ENCODE measurements at places on chromosomes 16 and 17.

- DNase-seq: no peak
These were observed 15.9 kb downstream of the SOX9 start for GRCh38 chr17:72136692-72137091.

DNA sequence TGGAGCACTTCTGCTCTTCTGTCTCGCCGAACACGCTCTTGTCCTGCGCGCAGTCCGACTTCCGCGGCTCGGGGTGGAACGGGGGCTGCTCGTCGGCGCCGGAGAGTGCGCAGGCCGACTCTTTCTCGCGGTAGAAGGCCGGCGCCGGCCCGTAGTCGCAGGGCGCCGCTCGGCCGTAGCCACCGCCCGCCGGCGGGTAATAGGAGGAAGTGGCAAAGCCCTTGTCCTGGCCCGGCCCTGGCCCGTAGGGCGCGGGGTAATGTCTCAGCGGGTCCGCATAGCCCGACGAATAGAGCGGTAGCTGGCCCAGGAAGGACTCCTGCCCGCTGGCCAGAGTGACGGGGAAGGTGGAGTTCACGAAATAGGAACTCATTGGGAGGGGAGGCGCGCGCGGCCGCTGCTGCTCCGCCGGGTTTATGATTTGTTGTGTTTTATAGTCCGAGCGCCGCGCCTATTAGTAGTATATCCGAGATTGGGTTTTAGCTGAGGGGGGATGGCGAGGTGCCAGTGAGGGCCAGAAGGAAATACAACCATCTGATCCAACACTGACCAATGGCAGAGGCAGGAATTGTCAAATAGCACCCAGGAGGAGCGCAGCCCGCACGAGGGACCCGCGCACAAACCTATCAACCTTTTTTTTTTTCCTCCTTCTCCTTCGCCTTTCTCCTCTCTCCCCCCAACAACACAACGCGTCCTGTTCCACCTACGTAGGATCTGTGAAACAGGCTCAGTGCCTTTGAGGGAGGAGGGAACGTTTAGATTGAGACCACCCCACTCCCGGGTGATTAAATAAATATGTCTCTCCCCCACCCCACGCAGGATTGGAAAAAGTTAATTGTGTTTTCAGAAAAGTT, 4.4 kb upstream of the HOXB5 start:
- peak; percentile 17 for DNase-seq

DNA sequence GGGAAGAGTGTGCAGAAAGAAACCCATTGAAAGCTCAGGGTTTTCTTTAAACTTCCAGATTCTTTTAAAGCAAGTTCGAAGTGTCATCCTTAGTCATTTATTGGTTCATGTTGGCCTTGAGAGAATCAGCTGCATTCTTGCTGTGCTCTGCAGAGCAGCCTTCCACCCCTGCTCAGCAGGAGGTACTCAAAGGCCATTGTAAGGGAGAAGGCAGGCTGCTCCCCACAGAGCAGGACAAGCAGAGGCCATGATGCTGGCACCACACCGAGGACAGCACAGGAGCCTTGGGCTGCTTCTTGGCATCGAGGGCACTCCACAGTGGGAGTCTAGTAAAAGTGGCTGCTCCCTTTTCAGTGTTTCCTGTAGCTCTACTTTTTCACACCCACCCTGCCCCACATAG, 29.6 kb downstream of the NMT1 start:
- DNase-seq: no peak

DNA sequence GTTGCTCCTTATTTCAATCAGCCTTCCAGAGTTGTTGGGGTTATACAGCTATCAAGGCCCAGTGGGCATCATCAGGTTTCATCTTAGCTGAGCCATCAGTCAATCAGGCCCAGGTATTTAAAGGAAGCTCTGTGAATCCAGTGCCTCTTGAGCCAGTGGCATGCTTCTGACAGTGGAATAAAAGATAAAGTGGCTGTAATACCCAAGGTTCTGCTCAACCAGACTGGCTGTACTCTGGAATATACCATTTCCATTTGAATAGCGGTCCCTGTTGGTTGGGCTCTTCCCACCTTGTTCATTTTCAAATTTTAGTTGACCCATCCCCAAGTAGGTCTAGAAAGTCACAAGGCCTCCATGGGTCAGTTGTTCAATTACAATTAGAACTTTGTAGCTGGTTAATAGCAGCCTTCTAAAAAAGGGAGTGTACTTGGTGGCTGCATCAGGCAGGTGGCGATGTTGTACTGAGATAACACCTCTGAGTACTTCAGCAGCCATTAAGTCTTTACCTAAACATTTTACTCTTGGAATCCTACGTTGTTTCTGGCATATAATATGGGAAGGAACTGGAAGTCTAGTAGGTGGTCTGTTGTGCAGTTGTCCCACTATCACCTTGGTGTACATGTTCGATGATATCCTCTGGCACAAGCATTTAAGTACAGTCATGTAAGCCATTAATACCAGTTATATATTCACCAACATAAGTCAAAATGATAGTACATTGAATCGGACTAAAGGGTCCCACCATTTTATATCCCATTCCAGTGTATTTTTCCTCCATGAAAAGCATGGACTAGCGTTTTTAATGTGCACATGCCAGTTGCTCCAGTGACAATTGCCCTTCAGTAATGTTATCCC, 294.1 kb downstream of the BCAS3 start:
- DNase-seq: peak; percentile 56

- DNase-seq: no peak
These were observed 54.0 kb upstream of the RBFOX1 start for GRCh38 chr16:7278636-7279035.

Data from NCI-H1105 (cell line).